Activated T-cell treated with anti-CD3 and anti-CD28 coated beads for 24 hours (primary cell): ENCODE measurements at places on chromosomes 12 and 14.

DNA sequence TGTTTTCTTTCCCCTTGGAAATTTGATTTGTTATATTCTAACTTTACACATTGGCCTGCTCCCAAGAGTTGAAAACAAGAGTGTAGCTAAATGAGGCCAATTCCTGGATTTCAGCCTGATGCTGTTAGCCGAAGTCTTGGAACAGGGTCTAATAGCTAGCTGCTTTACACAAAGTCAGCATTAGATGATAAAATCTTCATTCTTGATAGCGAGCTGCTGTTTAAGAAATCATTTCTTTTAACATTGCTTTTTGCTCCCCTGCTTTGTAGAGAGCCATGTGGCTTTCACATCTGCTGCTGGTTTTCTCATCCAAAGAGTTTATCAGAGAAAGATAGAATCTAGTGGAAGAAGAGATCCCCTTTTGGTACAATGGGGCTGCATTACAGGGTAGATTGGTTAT is 22.3 kb downstream of the FBXW8 start:
- no peak for DNase-seq

DNA sequence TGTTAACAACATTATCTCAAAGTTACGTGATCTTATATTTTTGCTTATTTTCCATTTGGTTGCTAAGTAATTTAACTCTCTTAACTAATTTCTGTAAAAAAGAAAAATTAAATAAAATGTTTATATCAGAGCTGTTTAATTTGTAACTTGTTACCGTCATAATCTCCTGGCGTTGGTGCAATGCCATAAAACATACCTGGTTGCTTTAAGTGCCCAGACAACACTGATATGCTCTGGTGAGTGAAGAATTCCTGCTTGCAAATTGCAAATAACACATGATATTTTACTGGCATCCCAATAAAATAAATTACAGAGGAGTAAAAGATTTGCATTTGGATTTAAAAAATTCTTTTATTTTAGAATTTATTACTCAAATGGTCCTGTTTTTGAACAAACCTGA is 640.1 kb upstream of the MIS18BP1 start:
- no peak for DNase-seq

GRCh38 chr12:77299001-77299400 is 233.6 kb upstream of the E2F7 start:
- no peak for DNase-seq

- no peak for DNase-seq
These were observed 13.8 kb upstream of the CPNE8 start for GRCh38 chr12:38919191-38919590.

DNA sequence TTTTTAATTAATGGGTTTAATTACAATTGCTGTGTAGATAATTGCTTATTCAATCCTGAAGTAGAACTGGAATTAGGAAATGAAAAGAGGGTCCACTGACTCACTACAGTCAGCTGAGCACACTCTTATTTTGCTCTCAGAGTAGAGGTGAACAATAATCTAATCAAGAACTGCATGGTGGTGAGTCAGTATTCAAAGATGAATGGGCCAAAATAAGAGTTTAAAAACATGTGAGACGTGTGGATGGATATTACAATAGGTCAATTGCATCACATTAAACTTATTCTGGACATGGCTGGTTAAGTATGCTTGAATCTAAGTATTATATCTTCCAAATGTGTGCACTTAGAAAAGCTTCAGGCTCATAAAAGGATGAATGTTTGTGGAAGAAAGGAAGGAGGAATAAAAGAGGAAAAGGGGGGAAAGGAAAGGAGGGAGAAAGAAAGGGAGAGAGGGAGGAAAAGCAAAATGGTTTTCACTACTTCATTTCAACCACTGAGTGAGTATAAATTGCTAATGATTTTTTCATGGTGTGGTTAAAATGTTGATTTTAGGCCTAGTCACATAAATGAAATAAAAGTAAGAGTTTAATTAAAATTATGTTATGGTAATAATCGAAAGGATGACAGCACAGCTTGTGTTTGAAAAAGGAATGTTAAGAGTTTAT is 27.0 kb upstream of the EEA1 start:
- DNase-seq = no peak

- DNase-seq = no peak
These were observed 488.8 kb upstream of the CCDC196 start for GRCh38 chr14:65997347-65997746.

GRCh38 chr12:95446506-95446900 is 27.4 kb upstream of the METAP2 start:
- DNase-seq = no peak

GRCh38 chr12:57829025-57829777 is 10.7 kb upstream of the AVIL start:
- DNase-seq = no peak

DNA sequence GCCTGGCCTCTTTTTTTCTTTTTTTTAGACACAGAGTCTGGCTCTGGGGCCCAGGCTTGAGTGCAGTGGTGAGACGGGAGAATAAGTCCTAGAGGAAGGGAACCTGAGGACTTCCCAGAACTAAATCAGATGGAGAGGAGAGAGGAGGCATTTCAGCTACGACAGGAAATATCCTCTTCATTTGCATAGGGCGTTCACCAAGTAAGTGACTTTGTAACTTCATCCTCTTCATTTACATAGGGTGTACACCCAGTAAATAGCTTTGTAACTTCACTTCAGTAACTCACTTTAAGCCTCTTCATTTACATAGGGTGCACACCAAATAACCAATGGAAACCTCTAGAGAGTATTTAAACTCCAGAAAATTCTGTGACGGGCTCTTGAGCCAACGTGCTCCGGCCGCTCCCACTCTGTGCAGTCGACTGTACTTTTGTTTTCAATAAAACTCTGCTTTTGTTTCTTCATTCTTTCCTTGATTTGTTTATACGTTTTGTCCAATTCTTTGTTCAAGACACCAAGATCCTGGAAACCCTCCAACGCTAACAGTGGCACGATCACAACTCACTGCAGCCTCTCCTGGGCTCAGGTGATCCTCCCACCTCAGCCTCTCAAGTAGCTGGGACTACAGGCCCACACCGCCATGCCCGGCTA is 21.4 kb upstream of the ANKRD9 start:
- no peak for DNase-seq

GRCh38 chr12:53825246-53826081 is 73.7 kb upstream of the CISTR start:
- no peak for DNase-seq

GRCh38 chr14:56816574-56817391 is 6.5 kb upstream of the OTX2 start:
- no peak for DNase-seq

- DNase-seq = no peak
These were observed 4.0 kb downstream of the ACVRL1 start for GRCh38 chr12:51911307-51911706.

DNA sequence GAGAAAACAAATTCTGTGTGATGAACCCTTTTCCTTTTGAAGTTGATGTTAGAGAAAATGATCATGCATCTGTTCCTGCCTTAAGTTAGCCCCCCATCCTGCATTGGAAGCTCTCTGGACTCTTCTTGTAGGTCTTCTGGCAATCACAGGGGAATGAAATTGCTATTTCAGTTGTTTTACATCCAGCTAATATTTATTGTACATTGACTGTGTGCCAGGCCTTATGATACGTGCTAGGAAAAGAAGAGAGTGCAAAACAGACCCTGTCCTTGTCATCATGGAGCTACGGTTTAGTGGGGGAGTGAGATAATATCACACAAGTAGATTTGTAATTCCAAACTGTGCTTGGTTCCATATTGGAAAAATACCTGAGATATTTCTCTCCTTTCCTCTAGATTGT is 118.6 kb downstream of the TGFB3 start:
- DNase-seq = no peak

GRCh38 chr12:115756271-115756670 is 521.2 kb downstream of the MED13L start:
- DNase-seq = no peak

- DNase-seq = no peak
These were observed 615.9 kb downstream of the VRK1 start for GRCh38 chr14:97413022-97413539.

DNA sequence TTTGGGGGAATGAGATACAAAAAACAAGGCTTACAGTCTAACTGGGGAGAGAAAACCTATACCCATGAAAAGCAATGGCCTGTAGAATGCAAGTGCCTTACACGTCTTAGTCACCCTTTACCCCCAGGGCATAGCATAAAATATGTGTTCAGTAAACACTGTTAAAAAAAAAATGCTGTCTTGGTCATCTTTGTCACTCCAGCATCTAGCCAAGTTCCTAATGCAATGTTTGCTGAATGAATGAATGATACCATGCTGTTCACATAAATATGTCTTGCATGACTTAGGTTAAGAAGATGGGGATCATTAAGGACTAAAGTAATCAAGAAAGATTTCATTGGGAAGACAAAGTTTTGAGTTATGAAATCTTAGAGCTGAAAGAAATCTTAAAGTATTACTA is 38.5 kb downstream of the PPP2R5E start:
- no peak for DNase-seq

DNA sequence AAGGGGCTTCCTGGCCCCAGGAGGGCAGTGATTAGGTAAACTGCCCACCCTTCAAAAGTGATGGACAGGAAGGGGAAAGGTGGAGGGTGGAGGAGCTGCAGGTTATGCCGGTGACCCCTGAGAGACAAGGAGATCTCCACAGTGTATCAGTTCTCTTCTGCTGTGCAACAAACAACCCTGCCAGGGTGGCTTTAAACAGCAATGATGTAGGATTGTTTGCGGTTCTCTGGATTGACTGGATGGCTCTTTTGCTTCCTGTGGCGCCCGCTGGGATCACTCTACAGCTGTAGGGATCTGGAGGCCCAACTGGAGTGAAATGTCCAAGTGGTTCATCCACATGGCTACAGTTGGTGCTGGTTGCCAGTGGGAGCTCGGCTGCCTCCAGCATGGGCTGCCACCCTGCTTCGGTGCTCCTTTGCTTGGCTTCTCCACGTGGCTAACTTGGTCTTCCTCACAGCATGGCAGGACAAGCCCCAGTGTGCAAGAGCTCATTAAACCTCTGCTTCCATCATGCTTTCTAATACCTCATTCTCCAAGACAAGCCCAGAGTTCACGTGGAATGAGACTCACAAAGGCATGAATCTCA is 8.6 kb upstream of the ANKRD9 start:
- DNase-seq = no peak

GRCh38 chr12:91893476-91893875 is 252.2 kb downstream of the BTG1 start:
- no peak for DNase-seq

- DNase-seq = no peak
These were observed 29.3 kb downstream of the FGF6 start for GRCh38 chr12:4416276-4416675.

- DNase-seq = no peak
These were observed 9.2 kb upstream of the RILPL2 start for GRCh38 chr12:123445388-123446332.

GRCh38 chr14:102203382-102203781 is 63.7 kb downstream of the WDR20 start:
- DNase-seq = no peak
